Camera-type eye (tissue), 1 donor: ENCODE measurements at places on chromosomes 2 and 18. TPM values are rescaled to one million over a fixed set of nuclear protein-coding genes. Genes with fewer than 3 reads are reported as not detected.

Gene TACR1
- 1.4 TPM for total RNA-seq

Gene KCNK3
- 40.4 TPM for total RNA-seq

Gene IGFBP2
- total RNA-seq: 169 TPM

Gene ASB18
- total RNA-seq: not detected

Gene PIEZO2
- total RNA-seq: 78.8 TPM

Gene BMP10
- total RNA-seq: not detected

Gene TMEM200C
- total RNA-seq: 3.6 TPM

Gene TEKT4
- total RNA-seq: 0.22 TPM

Gene GRHL1
- 12.4 TPM for total RNA-seq

Gene CFC1
- total RNA-seq: 0.55 TPM

Gene CCDC150
- total RNA-seq: 5.6 TPM

Gene IL1B
- total RNA-seq: 1.6 TPM

Gene SAG
- total RNA-seq: 16.7 TPM

Gene APOB
- total RNA-seq: 0.11 TPM

Gene SKA1
- total RNA-seq: 2.5 TPM

Gene PLA2R1
- total RNA-seq: 13.2 TPM

Gene RAMP1
- total RNA-seq: 6.9 TPM

Gene DNAJC5G
- not detected for total RNA-seq

Gene STPG4
- not detected for total RNA-seq

Gene ABCG5
- 0.27 TPM for total RNA-seq

Gene REG3A
- not detected for total RNA-seq

Gene TXNL4A
- total RNA-seq: 26.2 TPM

Gene GPR35
- total RNA-seq: 1.2 TPM

Gene REL
- total RNA-seq: 24.2 TPM

Gene ZDBF2
- total RNA-seq: 40.8 TPM

Gene REG1B
- total RNA-seq: not detected

Gene TRIM43
- not detected for total RNA-seq

Gene MPP4
- 156 TPM for total RNA-seq

Gene ZNF2
- 11.3 TPM for total RNA-seq

Gene PROM2
- 5.7 TPM for total RNA-seq

Gene ACP1
- 143 TPM for total RNA-seq

Gene MRO
- 1.3 TPM for total RNA-seq

Gene THADA
- total RNA-seq: 65.4 TPM

Gene AMER3
- total RNA-seq: 11.8 TPM

Gene ALKAL2
- 6.8 TPM for total RNA-seq

Gene UBXN2A
- 32.9 TPM for total RNA-seq

Gene ARHGAP15
- 20.8 TPM for total RNA-seq

Gene DNAJC27
- 22.6 TPM for total RNA-seq

Gene VWC2L
- 11.5 TPM for total RNA-seq

Gene KIF1A
- total RNA-seq: 133 TPM

Gene PXDN
- 174 TPM for total RNA-seq

Gene PKDCC
- 143 TPM for total RNA-seq

Gene POTEJ
- total RNA-seq: 0.71 TPM

Gene TMEM131
- total RNA-seq: 63.3 TPM

Gene ZNF804A
- total RNA-seq: 21.1 TPM

Gene PLCD4
- total RNA-seq: 29.4 TPM

Gene PARD3B
- 36.2 TPM for total RNA-seq

Gene ATIC
- total RNA-seq: 28.0 TPM

Gene CPLX4
- 46.1 TPM for total RNA-seq

Gene SNORC
- total RNA-seq: 0.55 TPM

Gene ANKRD29
- 6.7 TPM for total RNA-seq

Gene TTR
- total RNA-seq: 86.6 TPM
